Suppressor macrophage treated with lipopolysaccharide for 1 hour (primary cell): ENCODE measurements at places on chromosomes 2 and 18.
A peak's percentile ranks its signal among the peaks of the same experiment; 100 is the strongest.

- DNase-seq: no peak
These were observed 2.1 kb downstream of the PCARE start for GRCh38 chr2:29072251-29072650.

GRCh38 chr2:207473049-207473930, 56.5 kb upstream of the CREB1 start:
- peak; percentile 75 for DNase-seq

DNA sequence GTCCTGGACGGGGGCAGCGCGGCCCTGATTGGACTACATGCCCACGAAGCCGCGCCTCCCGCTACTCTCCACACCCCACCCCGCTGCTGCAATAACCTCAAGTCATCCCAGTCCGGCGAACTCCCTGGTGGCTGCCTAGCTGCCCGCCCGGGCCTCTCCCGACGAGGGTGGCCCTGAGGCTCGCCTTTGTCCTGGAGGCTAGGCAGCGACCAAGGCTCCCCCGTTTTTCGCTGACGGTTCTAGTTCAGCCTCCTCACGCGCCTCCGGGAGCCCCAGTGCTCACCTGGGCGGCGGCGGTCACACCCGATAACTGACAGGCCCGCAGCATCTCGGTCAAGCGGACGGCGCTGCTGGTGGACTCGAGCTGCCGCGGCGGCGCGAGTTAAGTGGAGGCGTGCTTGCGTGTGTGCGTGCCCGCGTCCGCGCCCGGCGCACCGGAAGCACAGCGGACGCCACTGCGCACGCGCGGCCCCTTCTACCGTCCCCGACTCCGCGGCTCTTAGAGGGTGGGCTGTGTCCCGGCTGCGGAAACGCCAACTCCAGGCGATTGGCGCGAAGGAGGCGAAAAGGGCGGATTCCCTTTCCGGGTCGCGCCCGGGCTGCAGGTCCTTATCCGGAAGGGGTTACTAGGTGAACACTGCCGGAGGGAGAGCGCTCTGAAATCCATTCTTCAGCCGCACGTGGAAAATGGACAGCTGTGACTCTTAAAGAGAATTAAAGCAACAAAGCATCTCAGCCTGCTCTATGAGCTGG, at the start of gene IMMT:
Gene IMMT (minus strand): TSS at position 408 of the 753 bp plus-strand sequence. CDS start 80 bp downstream, at position 328.
- peak; percentile 98 for DNase-seq

DNA sequence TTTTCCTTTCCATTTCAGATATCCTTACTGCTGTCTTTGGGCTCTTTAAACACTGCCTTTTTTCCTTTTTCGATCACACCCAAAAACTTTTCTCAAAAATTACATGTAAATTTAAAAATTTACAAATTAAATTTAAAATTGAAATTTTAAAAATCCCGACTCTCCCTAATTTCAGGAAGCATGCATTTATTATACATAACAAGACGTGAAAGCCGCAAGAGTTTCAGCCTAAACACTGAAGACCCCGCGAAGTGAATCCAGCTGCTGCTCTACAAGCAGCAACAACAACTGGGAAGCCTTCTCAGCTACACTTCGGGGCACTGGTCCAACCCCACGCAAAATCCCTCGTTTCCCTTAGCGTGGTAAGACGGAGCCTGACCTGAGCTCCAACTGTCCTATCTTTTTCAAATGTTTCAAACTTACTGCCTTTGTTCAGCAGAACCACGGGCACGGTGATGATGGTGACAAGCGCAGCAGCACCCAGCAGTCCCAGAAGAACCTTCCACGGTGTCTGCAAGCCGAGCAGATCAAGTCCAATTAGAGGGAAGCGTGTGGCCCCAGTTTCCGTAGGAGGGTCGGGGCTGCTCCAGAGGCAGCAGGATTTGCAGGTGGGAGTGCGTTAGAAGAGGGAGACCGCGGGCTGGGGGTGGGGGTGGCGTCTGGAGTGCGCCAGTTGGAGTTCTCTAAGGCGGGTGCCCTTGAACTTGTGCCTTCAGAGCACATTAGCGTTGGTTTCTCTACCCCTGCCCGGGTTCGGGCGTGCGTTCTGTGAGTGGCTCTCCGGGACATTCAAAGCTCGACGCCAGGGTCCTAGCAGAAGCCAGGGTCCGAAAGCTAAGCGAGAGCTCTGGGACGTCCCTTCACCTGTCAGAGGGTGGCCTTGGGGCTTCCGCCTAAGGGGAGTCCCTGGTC, 783 bp downstream of the DPP4 start:
- peak; percentile 11 for DNase-seq

DNA sequence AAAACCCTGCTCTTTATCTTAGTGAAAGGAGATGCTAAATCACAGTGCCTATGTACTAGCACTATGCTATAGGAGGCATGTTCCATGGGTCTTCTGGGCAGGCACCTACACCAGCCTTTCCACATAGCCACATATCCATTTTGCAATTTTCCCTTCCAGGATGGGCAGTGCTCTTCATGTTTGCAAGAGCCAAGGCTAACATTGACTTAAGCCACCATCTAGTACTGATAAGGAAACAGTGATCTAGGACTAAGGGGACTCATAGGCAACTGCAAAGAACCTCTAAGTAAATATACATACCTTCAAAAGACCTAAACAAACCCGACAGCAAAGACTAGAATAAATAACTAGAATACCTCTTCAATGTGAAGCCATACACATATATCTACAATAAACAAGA, 919.7 kb upstream of the GYPC start:
- no peak for DNase-seq

- no peak for DNase-seq
These were observed 181.6 kb downstream of the CELF4 start for GRCh38 chr18:37383846-37384595.

- no peak for DNase-seq
These were observed 112.1 kb downstream of the PLB1 start for GRCh38 chr2:28607730-28608499.

DNA sequence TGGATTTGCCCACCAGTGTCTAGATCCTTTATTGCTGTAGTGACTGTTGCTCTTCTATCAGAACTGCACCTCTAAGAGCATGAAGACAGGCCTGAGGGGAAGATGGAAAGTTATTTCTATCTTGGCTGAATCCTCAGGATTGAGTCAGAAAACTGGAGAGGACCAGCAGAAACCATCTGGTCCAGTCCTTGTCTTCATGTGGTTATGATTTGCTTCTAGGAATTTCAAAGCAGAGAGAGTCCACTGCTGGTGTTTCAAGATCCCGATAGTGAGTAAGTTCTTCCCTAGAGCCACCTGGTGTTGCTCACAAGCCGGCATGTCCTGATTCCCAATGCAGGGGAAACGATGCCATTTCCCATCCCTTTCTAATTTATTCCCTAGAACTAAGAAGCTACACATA, 84.2 kb downstream of the NCKAP5 start:
- no peak for DNase-seq

GRCh38 chr2:26612034-26612433, 29.1 kb downstream of the CIB4 start:
- DNase-seq: no peak

- no peak for DNase-seq
These were observed 10.1 kb downstream of the UGP2 start for GRCh38 chr2:63851691-63852311.

GRCh38 chr2:65992198-65992554, 442.7 kb upstream of the MEIS1 start:
- DNase-seq: no peak

DNA sequence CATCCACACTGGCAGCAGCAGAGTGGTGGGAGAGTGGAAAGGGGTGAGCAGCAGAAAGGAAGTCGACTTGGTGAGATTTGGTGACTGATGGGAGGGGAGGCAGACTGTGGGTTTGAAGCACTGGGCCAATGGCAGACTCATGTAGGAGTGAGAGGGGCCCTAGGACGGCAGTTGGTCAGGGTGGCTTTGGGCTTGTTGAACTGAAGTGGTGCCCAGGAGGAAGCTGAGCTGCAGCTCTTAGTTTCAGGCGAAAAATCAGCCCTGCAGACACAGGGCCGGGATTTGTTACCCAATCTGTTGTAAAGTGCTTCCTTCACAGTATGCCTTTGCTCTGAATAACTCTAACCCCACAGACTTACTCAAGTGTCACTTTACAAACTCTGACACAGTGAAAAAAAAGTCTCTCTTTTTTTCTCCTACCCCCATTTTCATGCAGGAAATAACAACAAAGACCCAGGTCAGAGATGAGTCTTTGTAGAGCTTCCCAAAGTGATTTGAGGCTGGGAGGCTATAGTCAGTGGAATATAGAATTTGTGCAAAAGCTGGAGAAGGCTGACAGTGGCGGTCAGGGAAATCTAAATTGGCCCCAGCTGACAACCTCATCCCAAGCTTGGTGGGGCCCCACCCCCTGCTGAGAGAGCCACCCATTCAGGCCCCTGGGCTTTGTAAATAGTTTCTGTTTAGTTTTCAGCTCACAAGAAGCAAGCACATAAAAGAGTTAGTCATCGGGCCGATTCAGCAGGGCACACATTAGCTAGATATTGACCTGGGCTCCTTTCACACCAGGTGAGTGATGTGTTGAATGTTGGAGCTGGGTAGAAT, 226.9 kb downstream of the VAPA start:
- peak; percentile 38 for DNase-seq

- no peak for DNase-seq
These were observed 929.0 kb upstream of the NRXN1 start for GRCh38 chr2:51960841-51961335.

DNA sequence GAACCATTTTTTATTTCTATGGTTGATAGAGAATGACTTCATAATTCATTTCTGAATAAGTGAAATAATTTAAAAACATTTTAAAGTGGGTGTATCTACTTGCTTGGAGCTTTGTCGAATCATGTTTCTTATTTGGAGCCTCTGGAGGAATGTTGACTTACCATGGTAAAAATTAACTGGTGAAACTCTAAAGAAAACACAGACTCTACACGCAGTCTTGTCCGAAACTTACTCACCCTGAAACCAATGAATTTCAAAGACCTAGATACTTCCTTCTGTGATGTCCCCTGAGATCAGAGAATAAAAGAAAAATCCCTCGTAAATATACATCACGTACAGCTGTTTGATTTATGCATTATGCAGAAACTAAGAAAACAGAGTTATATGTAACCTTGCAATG, 665.2 kb upstream of the NRXN1 start:
- no peak for DNase-seq

- DNase-seq: peak; percentile 0
These were observed 407.8 kb downstream of the CDH2 start for GRCh38 chr18:27769152-27769551.

- DNase-seq: no peak
These were observed 50.9 kb upstream of the PHLPP1 start for GRCh38 chr18:62664414-62664813.

DNA sequence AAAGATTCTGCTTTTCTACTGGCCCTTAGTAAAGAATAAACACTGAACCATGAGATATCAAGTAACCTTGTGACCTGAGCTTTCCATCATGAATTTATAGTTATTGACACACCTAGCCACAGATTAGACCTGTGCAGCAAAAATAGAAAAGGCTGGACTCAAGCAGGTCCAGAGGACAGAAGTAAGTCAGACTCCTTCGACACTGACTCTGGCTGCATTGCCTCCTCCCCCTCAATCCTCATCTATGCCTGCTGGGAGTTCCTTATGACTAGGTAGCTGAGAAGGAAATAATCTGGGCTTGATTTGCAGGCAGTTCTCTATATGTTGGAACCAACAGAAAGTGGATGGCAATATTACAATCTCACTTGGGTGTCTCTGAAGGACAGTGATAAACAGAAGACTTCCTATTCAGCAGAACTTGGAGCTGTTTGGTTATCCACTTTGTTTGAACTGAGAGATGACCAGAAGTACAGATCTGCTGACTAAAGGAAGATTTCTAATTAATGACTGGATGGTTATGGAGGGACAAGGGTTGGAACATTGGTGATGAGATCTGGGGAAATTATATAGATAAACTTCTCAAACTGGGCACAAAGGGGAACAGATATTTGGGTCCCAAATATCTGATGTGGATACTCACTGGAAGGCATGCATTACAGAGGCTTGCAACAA, 39.4 kb downstream of the ARID5A start:
- no peak for DNase-seq

DNA sequence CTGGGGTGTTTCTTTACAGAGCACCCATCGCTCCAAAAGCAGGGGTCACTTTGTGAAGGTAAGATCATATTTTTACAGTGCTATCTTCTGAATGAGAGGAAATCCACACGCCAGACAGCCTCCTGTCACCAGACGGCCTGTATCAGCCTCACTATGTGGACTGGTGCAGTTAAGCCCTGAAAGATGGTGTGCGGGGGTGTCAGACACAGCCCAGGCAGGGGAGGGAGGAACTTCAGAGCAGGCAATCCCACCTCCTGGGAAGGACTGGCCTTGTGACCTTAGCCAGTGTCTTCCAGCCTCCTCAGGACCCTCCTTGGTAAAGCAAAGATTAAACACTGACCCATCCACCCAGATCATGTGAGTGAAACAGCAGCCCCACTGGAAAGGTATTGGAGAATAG, 249.4 kb upstream of the CTAGE1 start:
- DNase-seq: no peak

DNA sequence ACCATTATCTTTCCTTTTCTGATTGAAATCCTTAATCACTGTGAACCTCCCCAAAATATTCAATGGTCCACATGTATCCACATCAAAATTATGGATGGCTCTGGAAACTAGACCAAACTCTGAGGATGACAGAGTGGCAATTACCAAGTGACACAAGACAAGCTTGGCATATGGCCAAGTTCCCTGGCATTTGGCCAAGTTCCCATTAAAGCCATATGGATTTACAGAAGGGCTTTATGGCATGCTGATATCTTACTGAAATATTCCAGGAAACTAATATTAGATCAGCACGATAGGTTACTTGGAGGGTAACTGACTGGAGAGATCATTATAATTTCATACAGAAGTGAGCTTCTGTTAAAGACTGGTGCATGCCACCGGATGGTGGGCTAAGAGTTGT, 21.9 kb upstream of the CERS6 start:
- peak; percentile 57 for DNase-seq

- DNase-seq: no peak
These were observed 211.4 kb upstream of the SALL3 start for GRCh38 chr18:78768221-78768620.

- DNase-seq: no peak
These were observed 1641.3 kb upstream of the SLC39A10 start for GRCh38 chr2:194015751-194016150.

GRCh38 chr18:35252466-35252865, 11.6 kb downstream of the ZNF397 start:
- DNase-seq: no peak

GRCh38 chr2:176081837-176082524, 1.8 kb downstream of the EVX2 start:
- peak; percentile 38 for DNase-seq

- no peak for DNase-seq
These were observed 727.3 kb upstream of the PKDCC start for GRCh38 chr2:41320491-41320890.

- DNase-seq: no peak
These were observed 179.1 kb downstream of the ZFP36L2 start for GRCh38 chr2:43047187-43047780.

DNA sequence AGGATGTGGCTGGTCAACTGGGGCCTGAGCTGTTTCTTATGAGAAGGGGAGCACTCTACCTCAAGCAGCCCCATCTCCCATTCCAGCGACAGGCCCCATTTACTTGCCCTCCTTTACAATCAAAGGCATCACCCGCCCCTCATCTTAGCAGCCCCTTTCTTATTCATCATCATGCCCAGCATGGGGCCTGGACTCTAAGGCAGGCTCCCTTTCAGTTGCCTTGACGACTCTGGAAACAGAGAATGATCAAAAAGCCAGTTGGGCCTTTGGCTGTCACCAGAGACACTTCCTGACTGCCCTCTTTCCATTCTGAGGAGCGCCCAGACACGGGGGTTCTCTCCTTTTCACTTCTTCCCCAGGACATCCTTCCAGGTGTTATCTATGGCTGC, 11.2 kb downstream of the CELF4 start:
- no peak for DNase-seq

- DNase-seq: no peak
These were observed 44.1 kb downstream of the FARP2 start for GRCh38 chr2:241399941-241400922.

GRCh38 chr2:171287611-171288010, 126.9 kb upstream of the TLK1 start:
- DNase-seq: no peak
